ENCODE measurements at places on chromosomes 16 and 17. TPM values are rescaled to one million over a fixed set of nuclear protein-coding genes. Genes with fewer than 3 reads are reported as not detected.

The TLCD1 gene
- polyA plus RNA-seq: 3.5 TPM

The P2RX5 gene
- 43.3 TPM for polyA plus RNA-seq

The CD79B gene
- polyA plus RNA-seq: not detected

The DNAAF8 gene
- not detected for polyA plus RNA-seq

The FOXC2 gene
- polyA plus RNA-seq: not detected

The TAT gene
- polyA plus RNA-seq: not detected

The GNAO1 gene
- polyA plus RNA-seq: 364 TPM

The TMEM238L gene
- not detected for polyA plus RNA-seq

The KRTAP4-1 gene
- not detected for polyA plus RNA-seq

The HOXB3 gene
- polyA plus RNA-seq: not detected

The ARL5C gene
- polyA plus RNA-seq: not detected

The APOH gene
- not detected for polyA plus RNA-seq

The CDRT15L2 gene
- polyA plus RNA-seq: 0.77 TPM

The PAM16 gene
- polyA plus RNA-seq: 61.9 TPM

The KCNJ16 gene
- 11.6 TPM for polyA plus RNA-seq

The QRICH2 gene
- polyA plus RNA-seq: 0.21 TPM

The ITGB3 gene
- not detected for polyA plus RNA-seq

The TP53TG3 gene
- polyA plus RNA-seq: not detected

The SPATA32 gene
- not detected for polyA plus RNA-seq

The BTBD17 gene
- polyA plus RNA-seq: 2.3 TPM

The SLFN11 gene
- polyA plus RNA-seq: 0.27 TPM

The CCL4L2 gene
- not detected for polyA plus RNA-seq

The CNGB1 gene
- not detected for polyA plus RNA-seq

The NPIPA5 gene
- 9.5 TPM for polyA plus RNA-seq

All from Purkinje cell (primary cell).